ENCODE measurements at places on chromosomes 5 and 9.

- DNase-seq: no peak
These were observed 124.0 kb upstream of the TARS1 start for GRCh38 chr5:33316773-33317172.

DNA sequence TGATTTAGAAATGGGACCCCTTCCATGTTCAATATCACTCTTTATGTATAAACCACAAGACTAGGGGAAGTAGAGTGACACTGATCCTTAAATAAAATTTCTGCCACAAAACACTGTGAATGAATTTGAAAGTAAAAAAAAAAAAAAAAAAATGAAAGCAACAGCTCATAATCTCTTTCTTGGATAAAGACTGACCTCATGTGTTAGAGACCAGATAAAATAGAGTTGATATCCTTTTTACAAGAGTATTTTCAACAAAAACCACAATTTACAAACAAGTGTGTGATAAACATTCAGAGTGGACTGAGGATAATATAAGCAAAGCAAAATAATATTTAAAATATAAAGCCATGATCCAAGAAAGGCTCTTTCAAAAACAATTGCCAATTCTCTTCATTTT, 180.2 kb downstream of the FBXL17 start:
- no peak for DNase-seq

DNA sequence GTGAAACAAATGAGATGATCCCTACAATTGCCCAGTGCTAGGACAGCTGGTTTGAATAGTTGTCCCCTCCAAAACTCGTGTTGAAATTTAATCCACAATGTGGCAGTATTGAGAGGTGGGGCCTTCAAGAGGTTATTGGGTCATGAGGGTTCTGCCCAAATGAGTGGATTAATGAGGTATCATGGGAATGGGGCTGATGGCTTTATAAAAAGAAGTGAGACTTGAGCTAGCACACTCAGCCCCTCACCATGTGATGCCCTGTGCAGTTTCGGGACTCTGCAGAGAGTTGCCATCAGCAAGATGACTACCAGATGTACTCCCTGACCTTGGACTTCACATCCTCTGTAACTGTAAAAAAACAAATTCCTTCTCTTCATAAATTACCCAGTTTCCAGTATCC, 33.1 kb downstream of the RANBP6 start:
- DNase-seq: no peak

GRCh38 chr5:157269761-157270272, 3.9 kb downstream of the CYFIP2 start:
- DNase-seq: no peak

GRCh38 chr5:73380041-73380440, 68.5 kb downstream of the FOXD1 start:
- no peak for DNase-seq

- no peak for DNase-seq
These were observed 55.5 kb downstream of the AUH start for GRCh38 chr9:91306296-91306630.

DNA sequence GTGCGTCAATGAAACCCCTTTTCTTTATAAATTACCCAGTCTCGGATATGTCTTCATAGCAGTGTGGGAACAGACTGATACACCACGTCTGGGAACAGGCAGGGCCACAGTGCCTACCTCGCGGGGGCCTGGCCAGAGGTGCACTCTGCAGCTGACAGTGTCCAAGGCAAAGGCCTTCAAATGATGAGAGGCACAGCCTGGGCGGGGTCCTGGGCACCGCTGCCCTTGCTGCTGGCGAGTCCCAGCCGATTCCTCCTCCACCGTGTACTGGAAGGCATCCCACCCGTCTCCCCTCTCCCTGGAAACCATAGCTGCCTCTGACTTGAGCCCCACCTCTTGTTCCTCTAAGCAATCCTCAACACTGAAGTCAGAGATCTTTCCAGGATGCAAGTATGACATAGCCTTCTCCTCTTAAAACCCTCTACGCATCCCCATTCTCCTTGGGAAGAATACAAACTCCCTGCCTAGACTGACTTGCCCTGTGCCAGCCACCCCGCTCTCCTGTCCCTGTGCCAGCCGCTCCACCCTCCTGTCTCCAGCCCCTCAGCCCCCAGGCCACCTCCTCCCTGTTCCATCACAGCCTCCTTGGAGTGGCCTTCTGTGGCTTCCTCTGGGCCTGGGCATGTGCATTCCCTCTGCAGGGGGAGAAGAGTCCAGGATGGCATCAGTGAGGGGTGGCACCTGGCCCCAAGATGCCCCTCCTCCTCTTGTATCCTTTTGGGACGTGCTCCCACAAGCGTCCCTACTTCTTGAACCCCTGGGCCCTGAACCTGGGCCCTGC, 8.1 kb upstream of the COL5A1 start:
- no peak for DNase-seq

DNA sequence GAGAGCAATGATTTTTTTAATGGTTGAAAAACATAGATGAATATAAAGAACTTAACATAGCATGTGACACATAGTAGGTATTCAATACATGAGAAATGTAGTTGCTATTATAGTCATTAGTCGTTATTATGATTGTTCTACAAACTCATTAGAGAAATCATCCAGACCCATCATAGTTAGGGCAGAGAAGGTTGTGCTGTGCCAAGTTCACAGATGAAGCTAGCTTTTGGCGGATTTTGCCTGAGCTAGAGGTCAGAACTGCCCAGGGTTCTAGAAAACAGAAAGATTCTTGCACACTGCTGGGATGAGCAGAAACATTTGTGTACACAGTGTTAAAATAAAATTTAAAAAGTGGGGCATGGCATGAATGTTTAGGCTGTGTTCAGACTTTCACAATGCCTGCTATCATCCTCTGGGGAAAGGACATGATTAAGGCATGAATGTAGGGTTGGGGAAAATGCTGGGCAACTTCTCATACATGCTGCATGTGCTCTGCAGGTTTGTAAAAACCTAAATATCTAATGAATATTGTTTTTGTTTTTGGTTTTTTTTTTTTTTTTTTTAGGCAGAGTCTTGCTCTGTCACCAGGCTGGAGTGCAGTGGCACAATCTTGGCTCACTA, 33.3 kb upstream of the RAD23B start:
- no peak for DNase-seq

DNA sequence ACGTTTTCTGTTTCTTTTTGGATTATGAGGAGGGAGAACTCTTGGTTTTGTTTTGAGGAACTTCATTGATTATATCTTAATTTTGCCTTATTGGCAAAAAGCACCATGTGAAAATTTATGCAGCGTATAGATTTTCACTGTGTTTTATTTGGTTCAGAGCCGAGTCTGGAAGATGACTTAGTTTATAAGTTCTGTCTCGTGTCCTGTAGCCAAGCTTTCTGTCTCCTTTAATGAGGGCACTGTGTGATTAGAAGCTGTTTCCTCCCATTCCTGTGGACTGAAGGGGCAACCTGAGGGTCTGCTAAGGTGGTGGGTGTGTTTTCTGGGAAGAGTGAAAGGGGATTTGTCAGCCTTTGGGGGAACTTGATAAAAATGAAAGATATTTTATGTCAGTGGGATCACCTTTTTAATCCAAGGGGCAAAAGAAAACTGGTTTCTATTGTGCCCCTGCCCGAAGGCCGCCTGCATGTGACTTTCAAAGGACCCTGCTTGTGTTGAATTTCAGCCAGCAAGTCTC, 262.1 kb downstream of the FANCC start:
- no peak for DNase-seq

DNA sequence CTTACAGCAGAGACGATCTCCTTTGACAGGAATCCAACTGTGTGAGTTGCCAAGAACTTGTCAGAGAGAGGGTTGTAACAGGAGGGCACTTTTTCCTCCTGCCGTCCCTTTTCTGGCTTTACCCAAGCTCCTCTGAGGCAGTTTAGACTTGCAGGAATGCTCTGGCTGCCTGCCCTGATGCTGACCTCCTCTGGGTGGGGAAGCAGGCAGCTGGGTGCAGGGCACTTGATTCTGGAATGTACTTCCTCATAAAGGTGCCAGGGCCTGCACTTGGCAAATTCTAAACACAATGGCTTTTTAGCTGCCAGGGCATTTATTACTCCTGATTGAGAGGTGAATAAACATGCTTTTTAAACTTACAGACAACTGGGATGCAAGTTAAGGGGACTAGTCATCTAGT, 190.4 kb downstream of the EPB41L4A start:
- DNase-seq: no peak

Measured in effector CD8-positive, alpha-beta T cell (primary cell).